ENCODE measurements at places on chromosomes 12 and 14.

DNA sequence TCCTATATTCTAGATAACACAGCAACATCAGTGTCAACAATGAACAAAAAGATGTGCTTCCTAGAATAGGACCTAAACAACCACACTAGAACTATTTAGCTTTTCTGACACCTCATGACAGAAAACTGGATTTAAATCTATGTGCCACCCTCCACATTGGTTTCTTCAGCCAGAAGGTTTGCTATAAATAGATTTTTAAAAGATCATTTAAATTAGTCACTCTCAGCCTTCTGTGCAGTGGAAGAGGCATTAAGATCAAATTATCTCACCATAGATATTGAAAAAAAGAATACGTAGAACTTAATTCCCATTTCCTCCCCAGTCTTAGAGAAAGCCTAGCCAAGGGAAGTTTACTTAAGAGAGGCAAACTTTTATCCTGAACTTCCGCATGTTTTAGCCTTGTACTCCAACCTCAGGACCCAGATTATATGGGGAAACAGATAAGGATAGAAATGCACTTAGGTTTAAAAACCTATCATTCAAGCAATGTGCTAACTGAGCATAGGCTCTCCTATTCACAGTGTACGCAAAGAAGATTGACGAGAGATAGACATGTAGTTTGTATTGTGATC lies 59.6 kb downstream of the NELL2 start:
- no peak for DNase-seq

DNA sequence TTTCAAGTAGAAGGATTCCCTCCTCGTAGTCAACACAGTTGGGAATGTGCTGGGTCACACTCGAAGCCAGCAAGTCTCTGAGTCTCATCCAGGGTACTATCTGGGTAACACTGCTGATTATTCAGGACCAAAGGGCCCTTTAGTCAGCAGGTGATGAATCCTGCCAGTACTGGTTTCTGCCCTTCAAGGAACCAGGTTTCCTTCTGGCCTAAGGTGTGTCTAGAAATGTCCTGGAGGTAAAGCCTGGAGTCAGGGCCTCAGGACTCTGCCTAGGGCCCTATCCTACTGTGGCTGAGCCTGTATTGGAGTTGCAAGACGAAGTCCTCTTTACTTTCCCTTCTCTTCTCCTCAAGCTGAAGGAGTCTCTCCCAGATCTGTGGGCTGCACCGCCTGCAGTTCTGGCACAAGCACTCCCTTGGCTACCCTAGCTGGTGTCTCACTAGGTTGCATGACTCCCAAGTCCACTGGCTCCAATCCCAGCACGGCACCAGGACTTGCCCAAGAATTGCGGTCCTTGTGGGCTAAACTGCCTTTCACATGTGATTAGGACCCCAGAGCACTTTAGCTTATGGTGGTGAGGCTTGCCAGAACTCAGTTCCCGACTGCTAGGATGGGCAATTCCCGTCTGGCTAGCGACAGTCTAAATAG lies 193.7 kb upstream of the PDE3A start:
- DNase-seq, result no peak

DNA sequence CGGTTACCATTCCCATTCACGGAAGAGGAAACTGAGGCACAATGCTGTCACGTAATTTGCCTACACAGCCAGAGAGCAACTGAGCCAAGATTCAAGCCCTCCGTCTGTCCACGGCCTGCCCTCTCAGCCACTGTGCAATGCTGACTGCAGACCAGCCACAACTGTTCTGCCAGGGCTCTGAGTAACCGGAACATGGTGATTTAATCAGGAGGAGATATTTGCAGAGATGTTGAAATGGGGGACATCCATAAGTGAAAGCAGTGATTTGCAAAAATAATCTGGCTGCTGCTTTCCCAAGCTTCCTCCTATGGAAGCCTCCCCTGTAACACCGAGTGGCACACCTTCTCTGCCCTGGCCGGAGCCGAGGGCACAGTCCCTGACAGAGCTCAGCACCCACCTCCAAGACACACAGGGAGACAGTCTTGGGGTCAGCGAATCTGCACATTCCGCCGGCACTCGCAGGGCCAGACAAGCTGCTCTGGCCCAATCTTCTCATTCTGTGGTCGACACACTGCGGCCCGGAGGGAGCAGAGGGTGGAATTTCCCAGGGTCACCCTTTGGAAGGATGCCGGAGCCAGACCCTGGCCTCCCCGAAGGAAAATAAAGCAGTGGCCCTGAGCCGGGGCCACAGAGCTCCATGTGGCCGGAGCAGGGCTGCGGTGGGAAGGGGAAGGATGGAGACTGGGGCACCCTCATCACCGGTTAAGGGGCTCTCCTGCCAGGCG lies 158.2 kb upstream of the DIO3 start:
- DNase-seq, result no peak

GRCh38 chr12:116928504-116928903 lies 17.8 kb downstream of the FBXW8 start:
- DNase-seq, result no peak

- DNase-seq, result no peak
Measured at GRCh38 chr12:51997136-51997535, 9.6 kb upstream of the TAMALIN start.

- DNase-seq, result no peak
Measured at GRCh38 chr14:85625925-85626585, 96.1 kb downstream of the FLRT2 start.

GRCh38 chr12:22271023-22271422 lies 63.5 kb downstream of the ST8SIA1 start:
- DNase-seq, result no peak

- DNase-seq, result no peak
Measured at GRCh38 chr12:72790273-72790672, 518.1 kb downstream of the TRHDE start.

DNA sequence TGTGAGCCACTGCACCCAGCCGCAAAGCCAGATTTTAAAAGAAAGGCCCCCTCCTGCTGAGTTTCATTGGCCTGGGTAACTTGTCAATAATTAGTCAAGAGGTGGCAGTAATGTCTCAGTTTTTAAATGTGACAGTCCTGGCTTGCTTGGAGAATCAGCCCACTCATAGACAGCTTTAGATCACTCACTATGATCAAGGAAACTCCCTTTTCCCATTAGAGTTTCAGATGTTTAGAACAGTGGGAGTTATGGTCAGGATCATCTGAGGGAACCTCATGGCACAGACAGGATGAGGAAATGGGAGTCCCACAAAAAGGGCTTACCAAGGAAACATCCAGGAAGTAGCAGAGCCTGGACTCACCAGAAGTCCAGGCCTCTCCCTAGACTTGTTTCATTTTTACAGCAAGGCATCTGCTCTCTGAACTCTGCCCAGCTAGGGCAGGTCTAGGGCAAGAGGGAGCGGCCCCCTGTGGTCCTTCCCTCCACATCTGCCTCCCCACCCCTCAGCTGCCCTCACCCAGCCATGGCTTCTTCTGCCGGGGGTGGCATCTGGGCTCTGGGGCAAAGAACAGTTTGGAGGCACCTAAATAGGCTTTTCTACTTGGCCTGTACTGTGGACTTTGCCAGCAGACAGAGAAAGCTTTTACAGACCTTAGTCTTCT lies 11.2 kb downstream of the BCL2L14 start:
- peak; percentile 23 for DNase-seq

- DNase-seq, result no peak
Measured at GRCh38 chr12:105993766-105994555, 144.8 kb downstream of the NUAK1 start.

- DNase-seq, result peak; percentile 6
Measured at GRCh38 chr14:56805992-56806727, 4.1 kb downstream of the OTX2 start.

- peak; percentile 15 for DNase-seq
Measured at GRCh38 chr14:55146425-55146824, 17.4 kb downstream of the LGALS3 start.

- DNase-seq, result no peak
Measured at GRCh38 chr14:100120522-100121269, 38.7 kb downstream of the DEGS2 start.

DNA sequence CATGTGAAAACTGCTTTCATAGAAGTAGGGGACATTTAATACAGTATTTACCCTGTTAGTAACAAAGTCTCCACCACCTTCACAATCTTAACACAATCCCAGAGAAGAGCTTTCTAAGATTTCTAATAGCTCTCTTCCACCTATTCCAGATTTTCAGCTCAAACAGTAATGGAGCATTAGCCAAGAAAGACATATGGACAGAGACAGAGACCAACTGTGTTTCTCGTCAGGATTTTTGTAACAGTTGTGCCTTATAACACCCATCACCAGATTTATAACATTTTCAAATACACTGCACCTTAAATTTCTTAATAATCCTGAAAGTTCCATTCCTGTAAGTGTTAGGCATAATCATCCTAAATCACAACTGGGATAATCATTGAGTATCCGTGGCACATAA lies 321.2 kb upstream of the TMTC1 start:
- no peak for DNase-seq

GRCh38 chr12:124940393-124941169 lies 26.1 kb upstream of the UBC start:
- DNase-seq, result peak; percentile 89

GRCh38 chr14:100332071-100332639 lies 9.0 kb downstream of the SLC25A47 start:
- no peak for DNase-seq

GRCh38 chr14:72513965-72514659 lies 379.8 kb downstream of the DPF3 start:
- DNase-seq, result no peak

- no peak for DNase-seq
Measured at GRCh38 chr14:98218218-98218617, 1053.8 kb downstream of the BCL11B start.

- DNase-seq, result no peak
Measured at GRCh38 chr14:72525087-72525915, 368.6 kb downstream of the DPF3 start.

GRCh38 chr12:104410786-104411185 lies 46.0 kb upstream of the CHST11 start:
- no peak for DNase-seq

DNA sequence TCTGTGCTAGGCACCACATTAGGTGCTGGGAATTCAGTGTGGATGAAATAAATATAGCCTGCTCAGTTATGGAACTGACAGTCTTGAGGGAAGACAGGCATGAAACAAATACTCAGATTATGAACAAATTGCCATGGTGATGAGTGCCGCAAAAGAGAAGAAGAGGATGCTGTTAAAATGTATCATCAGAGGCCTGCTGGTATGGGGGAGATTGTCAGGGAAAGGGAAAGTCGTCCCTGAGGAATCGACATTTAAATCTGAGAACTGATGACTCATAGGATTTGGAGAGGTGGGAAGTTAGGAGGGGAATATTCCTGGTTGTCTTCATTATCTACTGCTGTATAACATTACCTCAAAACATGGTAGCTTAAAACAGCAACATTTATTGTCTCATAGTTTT lies 42.0 kb downstream of the PPP1R36 start:
- no peak for DNase-seq

DNA sequence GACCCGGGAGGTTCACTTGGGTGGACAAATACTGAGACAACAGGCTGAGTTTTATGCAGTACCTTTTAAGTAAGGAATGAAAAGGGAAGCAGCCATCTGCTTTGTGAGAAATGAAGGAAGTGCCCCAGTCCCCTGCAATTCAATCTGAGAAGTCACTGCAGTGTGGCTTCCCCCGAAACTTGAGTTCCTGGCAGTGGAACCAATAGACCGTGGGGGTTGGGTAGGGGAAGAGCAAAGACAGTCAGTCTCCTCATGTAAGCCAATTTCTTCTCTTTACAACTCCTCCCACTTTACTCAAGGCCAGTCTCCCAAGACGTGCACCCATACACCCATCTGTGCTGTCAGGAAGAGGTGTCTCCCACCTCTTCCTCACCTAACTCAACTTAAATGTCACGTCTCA lies 206.5 kb downstream of the BCAT1 start:
- DNase-seq, result no peak

GRCh38 chr12:12003609-12004008 lies 67.1 kb upstream of the BCL2L14 start:
- DNase-seq, result no peak

DNA sequence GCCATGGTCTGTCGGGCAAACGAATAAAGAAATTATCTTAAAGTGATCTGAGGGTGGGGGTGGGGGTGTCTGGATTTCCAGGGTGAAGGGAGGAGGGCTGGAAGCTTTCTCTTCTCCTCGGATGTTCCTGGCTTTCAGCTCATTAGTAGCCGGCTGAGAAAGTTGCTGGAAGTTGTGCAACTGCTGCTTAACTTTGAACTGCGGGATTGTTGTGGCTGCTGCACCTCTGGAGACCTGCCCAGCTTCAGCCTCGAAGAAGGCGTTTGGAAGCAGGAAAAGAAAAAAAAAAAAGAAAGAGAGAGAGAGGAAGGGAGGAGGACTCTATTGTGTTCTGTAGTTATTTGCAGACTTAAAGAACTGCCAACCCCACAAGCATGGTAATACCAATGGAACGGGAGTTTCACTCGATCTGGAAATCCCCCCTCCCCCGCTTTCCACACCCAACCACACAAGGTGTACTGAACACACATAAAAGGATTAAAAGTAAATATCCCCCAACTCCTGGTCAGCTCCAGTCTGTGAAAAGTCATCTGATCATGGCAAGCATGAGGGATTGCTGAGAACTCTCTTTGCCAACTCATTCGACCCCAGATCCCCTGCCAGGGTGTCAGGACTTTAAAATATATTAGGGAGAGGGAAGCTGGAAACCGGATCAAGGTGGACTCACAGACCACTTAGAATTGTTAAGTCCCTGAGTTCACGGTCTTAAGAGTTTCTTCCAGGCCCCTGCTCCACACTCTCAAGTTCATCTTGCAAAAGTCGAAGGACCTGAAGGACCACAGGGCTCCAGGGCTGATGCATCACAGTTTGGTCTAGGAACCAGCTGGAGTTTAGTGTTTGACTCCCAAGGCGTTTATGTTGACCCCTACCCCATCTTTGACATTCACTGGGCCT lies at the start of gene RASSF9:
Gene RASSF9 (minus strand): TSS at position 213 of the 894 bp plus-strand sequence. CDS start 208 bp downstream, at position 5.
- no peak for DNase-seq

GRCh38 chr14:103830511-103831270 lies 16.7 kb downstream of the PPP1R13B start:
- no peak for DNase-seq

DNA sequence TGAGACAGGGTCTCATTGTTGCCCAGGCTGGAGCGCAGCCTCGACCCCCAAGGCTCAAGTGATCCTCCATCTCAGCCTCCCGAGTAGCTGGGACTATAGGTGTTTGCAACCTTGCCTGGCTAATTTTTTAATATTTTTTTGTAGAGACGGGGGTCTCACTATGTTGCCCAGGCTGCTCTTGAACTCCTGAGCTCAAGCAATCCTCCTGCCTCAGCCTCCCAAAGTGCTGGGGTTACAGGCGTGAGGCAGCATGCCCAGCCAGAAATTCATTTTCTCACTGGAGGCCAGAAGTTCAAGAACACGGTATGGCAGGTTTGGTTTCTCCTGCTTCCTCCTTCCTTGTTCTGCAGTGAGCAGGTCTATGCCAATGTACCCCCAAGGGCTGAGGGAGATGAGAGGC lies 3.7 kb downstream of the RNASE1 start:
- DNase-seq, result no peak

- no peak for DNase-seq
Measured at GRCh38 chr12:48982397-48983080, 4.4 kb downstream of the WNT1 start.
